Stimulated activated CD8-positive, alpha-beta memory T cell treated with anti-CD3 and anti-CD28 coated beads, Interleukin-4, amount 100 ng/mL, for 4 hours (primary cell): ENCODE measurements at places on chromosomes 3 and 15.
A peak's percentile ranks its signal among the peaks of the same experiment; 100 is the strongest.

- no peak for DNase-seq
Measured at GRCh38 chr15:72916897-72917296, 133.3 kb upstream of the ADPGK start.

DNA sequence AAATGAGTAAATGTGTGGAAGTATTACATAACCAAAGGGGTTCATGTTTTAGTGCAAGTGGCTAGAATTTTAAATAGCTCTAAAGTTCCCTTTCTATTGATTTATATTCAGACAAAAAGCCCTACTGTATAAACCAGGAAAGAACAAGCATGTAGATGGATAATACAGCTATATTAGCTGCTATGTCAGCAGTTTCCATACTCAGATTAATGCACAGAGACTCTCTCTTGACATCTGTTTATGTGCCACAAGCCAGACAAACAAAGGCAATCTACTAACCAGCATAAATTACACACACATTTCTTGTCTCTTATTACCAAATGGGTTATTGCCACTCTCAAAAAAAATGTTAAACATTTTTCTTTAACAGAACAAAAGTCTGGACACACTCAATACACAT lies 760.1 kb upstream of the NECTIN3 start:
- no peak for DNase-seq

GRCh38 chr3:188335656-188336055 lies 181.7 kb downstream of the LPP start:
- DNase-seq = no peak

GRCh38 chr15:26461847-26462608 lies 310.8 kb downstream of the GABRB3 start:
- no peak for DNase-seq

GRCh38 chr3:52310861-52311575 lies 5.1 kb upstream of the DNAH1 start:
- peak; percentile 56 for DNase-seq

- no peak for DNase-seq
Measured at GRCh38 chr3:111621535-111621934, 26.4 kb upstream of the ZBED2 start.

DNA sequence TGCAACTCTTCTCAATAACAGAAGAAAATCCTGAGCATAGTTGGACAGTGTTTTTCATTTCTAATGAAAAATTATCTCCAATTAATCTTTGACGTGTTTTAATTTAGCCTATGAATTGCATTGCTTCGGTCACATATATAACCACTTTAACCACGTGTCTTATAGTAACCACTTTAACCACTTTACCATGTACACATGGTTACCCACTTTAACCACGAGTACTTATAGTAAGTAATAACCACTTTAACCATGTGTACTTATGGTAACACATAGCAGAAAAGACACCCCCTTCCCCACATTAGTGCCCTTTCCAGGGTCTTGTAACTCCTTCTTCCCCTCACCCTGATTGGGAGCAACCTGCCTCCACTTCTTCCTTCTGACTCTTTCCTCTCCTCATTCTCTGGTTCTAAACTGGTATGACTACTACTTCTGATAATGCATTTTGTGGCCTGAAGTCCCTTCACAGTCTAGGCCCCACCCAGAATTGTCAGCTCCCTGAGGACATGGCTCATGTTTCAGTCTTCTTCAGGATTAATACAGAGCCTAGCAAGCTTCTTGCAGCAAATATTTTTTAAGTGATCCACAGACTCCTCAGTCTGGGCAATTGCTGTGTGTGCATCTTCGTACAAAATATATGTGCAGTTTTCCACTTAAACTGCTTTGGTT lies 25.0 kb downstream of the SLC7A14 start:
- no peak for DNase-seq

GRCh38 chr3:185934174-185934557 lies 3.6 kb downstream of the TRA2B start:
- no peak for DNase-seq

DNA sequence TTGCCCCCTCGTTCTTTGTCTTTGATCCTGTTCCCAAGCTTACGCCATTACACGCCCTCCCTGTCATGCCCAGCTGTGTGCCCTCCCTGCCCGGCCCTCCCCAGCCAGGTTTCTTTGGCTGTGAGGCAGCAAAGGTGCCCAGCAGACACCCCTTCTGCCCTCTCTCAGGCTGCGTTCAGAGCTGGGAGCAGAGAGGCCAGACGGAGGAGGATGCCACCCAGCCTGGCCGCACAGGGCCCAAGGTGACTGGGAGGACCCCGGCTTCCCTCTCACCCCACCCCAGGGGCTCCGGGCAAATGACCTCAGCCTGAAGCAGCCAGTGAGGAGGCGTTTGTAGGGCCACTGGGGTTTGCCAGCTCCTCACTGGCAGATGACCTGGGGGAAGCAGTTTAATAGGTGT lies 30.8 kb upstream of the LACTB start:
- no peak for DNase-seq
